ENCODE measurements at places on chromosomes 2 and 18. TPM values are rescaled to one million over a fixed set of nuclear protein-coding genes. Genes with fewer than 3 reads are reported as not detected.

The FKBP1B gene
- total RNA-seq, result 25.1 TPM

- no peak for DNase-seq
Measured at GRCh38 chr2:31269087-31269486, 35.1 kb downstream of the EHD3 start.

DNA sequence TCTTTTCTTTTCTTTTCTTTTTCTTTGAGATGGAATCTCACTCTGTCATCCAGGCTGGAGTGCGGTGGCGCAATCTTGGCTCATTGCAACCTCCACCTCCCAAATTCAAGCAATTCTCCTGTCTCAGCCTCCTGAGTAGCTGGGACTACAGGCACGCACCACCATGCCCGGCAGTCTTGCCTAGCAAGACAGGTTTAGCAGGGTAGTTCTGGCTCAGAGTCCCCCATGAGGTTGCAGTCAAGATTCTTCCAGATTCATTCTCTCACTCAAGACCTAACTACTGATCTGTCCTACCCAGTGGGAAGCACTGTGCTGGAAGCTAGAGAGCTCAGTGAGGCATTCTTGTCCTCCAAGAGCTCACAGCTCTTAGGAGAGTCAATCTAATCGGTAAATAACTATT is 17.6 kb upstream of the ZAP70 start:
- DNase-seq, result no peak

The IL1F10 gene
- not detected for total RNA-seq

- DNase-seq, result no peak
Measured at GRCh38 chr2:184057910-184058309, 540.4 kb upstream of the ZNF804A start.

DNA sequence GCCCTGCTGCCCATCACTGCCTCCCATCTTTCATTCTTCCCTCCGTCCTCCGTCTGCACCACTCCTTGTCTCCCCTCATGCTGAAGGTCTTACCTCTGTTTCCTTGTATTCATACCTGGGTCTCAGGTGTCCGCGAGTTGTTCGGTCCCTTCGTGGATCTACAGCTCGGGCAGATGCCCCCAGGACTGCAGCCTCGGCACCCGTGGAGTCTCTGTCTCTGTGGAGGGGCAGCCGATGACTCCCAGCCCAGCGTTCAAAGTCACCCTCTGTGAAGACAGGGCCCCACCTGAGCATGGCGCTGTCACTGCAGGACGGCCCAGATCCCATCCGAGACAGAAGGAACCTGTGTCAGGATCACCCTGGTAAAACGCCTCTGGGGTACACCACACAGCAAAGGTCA is 480.0 kb upstream of the SALL3 start:
- DNase-seq, result no peak

DNA sequence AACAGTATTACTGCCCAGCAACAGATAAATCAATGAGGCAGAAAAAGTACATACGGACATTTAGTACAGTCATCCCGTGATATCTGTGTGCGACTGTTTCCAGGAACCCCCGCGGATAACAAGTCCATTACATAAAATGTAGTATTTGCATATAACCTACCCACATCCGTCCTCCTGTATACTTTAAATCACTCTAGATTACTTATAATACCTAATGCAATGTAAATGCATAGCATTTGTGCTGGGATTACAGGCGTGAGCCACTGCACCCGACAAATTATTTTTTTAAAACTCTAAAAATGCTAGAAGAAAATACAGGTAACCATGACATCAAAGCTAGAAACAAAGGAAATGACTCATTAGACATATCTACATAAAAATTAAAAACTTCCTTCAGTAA is 91.6 kb downstream of the FAM161A start:
- no peak for DNase-seq

The DLGAP1 gene
- 78.1 TPM for total RNA-seq

The LIMS4 gene
- total RNA-seq, result 0.45 TPM

The CD302 gene
- total RNA-seq, result 10.3 TPM

DNA sequence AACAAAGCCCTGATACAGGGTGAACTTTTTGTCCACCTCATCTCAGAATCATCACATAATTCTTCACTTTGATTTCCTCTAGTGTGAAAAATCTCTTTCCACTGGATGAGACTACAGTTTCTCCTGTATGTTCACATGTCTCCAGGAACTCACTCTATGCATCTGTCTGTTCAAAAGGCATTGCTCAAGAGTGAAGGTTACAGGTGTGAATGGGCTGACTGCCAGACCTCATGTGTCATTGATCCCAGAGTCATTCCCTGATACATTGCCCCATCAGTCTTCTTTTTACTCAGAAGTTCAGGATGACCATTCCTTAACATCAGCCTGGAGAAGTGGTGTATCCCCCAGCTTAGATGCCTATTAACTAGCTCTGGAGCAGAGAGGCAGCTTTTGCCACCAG is 4.4 kb upstream of the DSC3 start:
- DNase-seq, result no peak

Data from cerebellum (tissue), 4 donors.